ENCODE measurements at places on chromosomes 2 and 18.

- no peak for DNase-seq
Observed at GRCh38 chr2:40783704-40784103, 331.8 kb upstream of the SLC8A1 start.

DNA sequence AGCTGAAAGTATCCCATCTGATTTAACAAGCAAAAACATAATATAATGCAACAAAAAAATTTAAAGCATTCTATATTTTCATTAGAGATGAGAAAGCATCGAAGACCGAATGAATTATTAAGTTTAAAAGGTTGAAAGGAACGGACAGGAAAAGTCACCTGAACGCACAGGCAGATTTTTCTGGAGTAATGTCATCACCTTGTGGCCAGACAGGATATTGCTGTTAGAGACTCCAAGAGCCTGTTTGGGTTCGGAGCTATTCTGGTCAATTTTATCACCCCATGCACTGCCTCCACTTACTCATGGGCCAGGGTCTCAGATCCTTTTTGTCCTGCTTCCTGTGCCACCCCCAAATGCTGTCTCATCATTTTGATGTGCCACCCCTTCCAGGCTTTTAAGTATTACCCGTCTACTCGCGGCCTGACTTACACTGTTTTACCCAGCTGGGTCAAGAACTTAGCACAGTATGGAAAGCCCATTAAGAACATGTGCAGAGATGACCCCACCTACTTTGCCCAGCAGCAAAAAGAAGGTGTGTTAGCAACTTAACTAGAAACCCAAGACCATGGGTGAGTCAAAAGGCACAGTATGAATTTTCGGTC is 27.3 kb downstream of the GKN2 start:
- DNase-seq: no peak

DNA sequence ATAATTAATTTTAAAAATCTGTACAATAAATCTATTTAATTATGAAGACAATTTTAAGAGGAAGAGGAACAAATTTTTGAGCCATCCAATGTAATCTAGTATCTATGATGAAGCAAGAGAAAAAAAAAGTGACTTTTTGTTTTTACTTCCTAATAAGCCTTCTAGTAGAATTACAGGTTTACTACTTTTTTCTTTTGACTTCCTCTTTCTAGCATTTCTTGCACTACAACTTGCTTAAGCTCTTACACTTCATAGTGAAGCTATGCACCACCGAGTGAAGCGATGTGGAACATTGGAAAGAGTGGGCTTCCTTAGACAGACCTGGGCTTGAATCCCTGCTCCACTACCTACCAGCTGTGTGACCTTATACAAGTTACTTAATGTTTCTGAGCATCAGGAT is 2.1 kb downstream of the SERPINB2 start:
- DNase-seq: no peak

DNA sequence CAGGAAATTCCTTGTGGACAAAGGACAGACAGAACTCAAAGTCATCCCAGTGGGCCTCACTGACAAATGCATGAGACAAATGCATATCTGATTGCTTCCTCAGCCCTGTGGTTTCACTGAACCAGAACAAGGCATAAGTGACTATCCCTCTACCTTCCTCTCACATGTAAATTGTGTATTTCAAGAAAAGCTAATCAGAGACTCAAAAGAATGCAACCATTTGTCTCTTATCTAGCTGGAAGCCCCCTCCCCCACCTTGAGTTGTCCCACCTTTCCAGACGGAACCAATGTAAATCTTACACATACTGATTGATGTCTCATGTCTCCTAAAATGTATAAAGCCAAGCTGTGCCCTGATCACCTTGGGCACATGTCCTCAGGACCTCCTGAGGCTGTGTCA is 102.0 kb upstream of the TMEM200C start:
- no peak for DNase-seq

- DNase-seq: no peak
Observed at GRCh38 chr2:179307616-179308371, 43.2 kb upstream of the SESTD1 start.

GRCh38 chr18:5030636-5031035 is 166.4 kb downstream of the AKAIN1 start:
- no peak for DNase-seq

- DNase-seq: no peak
Observed at GRCh38 chr2:217118559-217119284, 258.9 kb upstream of the TNP1 start.

GRCh38 chr18:76803814-76804213 is 18.5 kb upstream of the ZNF236 start:
- no peak for DNase-seq

DNA sequence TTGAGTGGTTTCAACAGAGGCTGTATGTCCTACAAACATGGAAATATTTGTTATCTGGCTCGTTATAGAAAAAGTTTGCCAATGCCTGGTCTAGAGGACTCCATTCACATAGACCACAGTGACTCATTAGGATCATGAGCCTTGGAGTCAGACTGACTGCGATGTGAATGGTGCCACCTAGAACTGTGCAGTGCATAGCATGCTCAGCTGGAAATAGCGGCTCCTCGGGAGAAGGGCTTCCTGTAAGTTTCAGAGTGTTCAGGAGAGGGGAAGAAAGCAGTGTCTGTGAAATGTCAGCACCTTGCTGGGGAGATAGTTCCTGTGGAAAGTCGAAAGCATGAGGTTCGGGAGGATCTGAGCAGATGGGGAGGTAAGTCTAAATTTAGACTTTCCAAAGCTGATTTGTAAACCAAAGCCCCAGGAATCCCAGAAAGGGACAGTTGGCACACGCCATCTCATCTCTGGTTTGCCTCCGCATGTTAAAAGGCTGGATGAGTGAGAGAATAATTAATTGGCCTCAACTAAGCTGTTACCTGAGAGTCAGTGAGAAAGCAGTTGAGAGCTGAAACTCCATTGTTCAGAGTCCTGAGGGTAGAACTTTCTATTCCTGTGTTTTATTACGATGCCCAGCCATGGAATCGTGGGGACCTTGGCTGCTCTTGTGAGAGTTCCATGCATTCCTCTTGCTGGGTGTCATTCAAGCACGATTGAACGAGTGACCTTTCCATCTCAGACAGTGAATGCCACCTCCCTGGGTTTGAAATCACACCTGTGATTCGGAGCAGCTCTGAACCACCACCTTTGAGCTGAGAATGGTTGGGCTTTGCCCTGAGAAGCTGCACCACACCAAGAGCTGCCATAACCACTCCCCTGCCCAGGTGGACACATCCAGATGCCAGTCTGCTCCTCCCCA is 99.5 kb downstream of the MAPK4 start:
- DNase-seq: no peak

DNA sequence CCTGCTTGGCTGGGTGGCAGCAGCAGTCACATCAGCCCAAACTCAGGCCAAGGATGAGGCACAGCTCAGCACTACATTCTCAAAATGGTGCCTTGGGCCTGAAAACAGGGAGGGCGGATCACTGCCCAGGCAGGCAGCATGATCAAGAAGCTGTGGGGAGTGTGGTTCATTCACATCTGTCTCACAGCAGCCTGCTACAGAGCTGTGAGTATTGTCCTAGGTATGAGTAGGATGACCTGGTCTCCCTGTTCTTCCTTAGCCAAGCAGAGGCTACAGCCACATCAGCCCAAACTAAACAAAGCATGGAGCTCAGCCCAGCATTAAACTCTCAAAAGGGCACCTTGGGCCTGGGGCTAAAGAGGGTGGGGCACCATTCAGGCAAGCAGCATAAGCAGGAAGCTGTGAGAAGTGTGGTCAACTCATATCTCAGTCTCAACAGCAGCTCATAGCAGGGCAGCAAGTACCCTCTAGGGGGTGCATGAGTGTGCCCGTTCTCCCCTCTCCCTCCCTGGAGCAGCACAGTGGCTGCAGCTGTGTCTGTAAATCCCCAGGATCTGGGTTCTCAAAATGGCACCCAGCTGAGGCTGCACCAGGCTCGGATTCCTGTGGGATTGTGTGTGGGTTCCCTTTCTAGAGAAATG is 139.6 kb downstream of the TRABD2A start:
- no peak for DNase-seq

GRCh38 chr2:68203587-68203986 is 45.9 kb downstream of the PNO1 start:
- DNase-seq: no peak

GRCh38 chr18:2919600-2919999 is 72.8 kb downstream of the EMILIN2 start:
- no peak for DNase-seq

DNA sequence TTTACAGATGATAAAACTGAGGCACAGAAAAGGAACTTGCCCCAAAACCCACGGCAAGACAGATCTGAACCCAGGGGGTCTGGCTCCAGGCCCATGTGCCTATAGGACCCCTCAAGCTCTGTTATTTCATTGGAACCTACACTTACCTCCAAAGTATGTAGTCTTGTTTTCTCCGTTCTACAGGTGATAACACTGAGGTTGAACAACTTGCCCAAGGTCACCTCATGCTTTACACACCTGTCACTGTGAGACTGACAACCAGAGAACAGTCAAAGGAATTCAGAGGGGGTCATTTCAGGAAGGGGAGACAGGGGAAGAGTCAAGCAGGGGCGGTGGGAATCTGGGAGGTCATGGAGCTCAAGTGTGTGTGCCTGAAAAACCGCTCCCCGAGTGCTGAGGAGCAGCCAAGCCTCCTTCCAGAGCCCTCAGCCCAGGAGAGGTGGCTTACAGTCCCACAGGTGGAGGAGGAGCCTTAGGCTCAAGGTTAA is 47.7 kb downstream of the SERTAD2 start:
- DNase-seq: no peak

DNA sequence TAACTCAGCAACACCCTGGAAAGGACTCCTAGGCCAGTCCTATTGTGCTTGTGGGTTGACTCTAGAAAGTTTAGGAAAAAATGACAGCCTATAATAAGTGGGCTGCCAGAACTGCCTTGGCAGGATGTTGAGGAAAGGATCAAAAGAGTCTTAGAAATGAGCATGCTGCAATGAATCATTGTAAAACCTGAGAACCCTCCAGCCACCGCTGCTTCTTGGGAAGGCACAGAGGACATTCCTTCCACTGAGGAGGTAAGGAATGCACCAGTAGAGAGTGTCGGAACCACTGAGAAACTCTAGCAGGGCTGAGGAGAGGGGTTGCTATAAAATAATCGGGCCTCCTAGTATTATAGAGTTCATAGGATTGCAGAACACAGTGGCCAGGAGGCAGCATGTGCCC is 146.7 kb upstream of the SMIM21 start:
- no peak for DNase-seq

DNA sequence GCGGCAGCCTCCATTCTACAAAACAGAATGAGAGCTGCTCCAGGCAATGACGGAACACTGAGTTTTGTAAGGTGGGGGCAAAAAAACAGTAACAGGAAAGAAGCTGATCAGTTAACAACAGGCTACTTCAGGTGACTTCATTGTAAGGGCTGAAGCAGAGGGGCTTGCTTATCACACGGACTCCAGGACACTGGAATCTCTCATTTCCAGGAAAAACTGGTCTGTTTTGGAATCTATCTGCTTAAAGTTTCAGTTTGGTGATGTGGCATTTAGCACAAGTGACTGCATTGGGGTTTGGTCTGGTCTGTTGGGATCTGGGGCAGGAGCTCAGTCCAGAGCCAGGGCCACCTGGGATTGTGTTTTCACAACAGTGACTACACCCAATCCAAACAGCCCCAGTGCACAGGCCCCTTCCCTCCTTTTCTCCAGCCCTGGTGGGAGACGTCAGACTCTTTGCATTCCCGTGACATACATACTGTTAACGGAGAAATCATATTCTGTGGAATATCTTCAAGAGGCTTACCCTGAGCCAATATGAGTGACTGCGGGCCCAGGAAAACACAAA is 14.1 kb downstream of the AMER3 start:
- no peak for DNase-seq
